Mesothelial cell of epicardium (in vitro differentiated cells): ENCODE measurements at places on chromosomes 12 and 14. TPM values are rescaled to one million over a fixed set of nuclear protein-coding genes. Genes with fewer than 3 reads are reported as not detected.

Gene KRT1
- total RNA-seq, result not detected in 3 replicates

GRCh38 chr12:42946871-42947381 is 357.4 kb upstream of the PRICKLE1 start:
- H3K4me1 ChIP-seq, result no peaks in the 10 kb centered on the region
- peaks cover 13% of the 10 kb centered on the region for H3K36me3 ChIP-seq
- H3K4me3 ChIP-seq, result no peak overlapping the region
- H3K27me3 ChIP-seq, result no peaks in the 10 kb centered on the region
- no peak for DNase-seq

DNA sequence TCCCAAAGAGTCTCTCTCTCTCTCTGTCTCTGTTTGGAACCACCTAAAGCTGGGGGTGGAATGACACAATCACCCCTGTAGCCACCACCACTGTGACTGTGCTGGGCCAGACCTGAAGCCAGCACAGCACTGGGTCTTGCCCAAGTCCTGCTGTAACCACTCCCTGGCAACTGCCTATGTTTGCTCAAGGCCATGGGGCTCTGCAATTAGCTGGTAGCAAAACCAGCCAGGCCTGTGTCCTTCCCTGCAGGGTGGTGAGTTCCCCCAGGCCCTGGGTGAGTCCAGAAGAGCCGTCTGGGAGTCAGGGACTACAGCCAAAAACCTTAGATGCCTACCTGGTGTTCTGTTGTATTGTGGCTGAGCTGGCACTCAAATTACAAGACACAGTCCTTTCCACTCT is 50.8 kb downstream of the DGLUCY start:
- no peak overlapping the region for H3K27ac ChIP-seq
- no peaks in the 10 kb centered on the region for H3K4me1 ChIP-seq
- H3K27me3 ChIP-seq, result no peaks in the 10 kb centered on the region
- peaks cover 51% of the 10 kb centered on the region for H3K36me3 ChIP-seq

DNA sequence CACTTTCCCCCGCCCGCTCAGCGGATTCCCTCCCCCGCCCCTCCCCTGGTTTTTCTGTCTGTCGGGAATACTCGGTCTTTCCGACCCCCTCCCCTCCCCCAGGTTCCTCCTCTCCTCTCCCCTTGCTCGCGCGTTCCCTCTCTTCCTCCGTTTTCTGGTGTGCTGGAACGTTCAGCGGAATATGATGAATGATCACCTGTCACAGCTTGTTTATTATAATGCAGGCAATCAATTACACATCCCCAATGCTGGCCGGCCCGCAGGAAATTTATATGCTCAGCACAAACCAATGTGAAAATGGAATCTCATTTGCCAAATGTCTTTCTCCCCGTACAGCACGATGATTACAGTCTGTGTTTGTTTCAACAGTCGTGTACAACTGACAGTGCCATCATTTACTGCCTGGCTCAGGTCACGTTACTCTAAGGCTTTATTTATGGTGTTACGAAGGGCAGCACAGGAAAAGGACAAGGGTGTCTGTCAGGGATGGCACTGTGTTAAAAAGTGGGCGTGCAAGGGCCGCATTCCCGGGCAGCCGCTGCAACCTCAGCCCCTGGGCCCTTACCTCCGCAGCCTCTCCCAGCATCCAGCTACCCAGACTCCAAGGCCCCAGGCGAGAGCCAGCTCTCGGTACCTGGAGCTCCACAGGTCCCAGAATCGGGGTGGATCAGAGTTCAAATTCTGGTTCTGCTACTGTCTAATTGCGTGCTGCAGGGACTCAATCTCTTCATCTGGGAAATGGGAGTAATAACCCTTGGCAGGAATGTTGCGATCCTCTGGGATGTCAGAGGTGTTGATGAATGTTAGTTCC is 24.7 kb upstream of the MAP1LC3B2 start:
- H3K27me3 ChIP-seq, result no peaks in the 10 kb centered on the region
- H3K4me1 ChIP-seq, result peaks cover 30% of the 10 kb centered on the region
- H3K4me3 ChIP-seq, result peak overlapping the region; percentile 70
- H3K36me3 ChIP-seq, result no peaks in the 10 kb centered on the region

- H3K36me3 ChIP-seq, result no peaks in the 10 kb centered on the region
- H3K4me3 ChIP-seq, result no peak overlapping the region
- DNase-seq, result no peak
These were observed 147.1 kb downstream of the PHLDA1 start for GRCh38 chr12:75884465-75884985.

Gene KRT75
- total RNA-seq, result not detected in 3 replicates

DNA sequence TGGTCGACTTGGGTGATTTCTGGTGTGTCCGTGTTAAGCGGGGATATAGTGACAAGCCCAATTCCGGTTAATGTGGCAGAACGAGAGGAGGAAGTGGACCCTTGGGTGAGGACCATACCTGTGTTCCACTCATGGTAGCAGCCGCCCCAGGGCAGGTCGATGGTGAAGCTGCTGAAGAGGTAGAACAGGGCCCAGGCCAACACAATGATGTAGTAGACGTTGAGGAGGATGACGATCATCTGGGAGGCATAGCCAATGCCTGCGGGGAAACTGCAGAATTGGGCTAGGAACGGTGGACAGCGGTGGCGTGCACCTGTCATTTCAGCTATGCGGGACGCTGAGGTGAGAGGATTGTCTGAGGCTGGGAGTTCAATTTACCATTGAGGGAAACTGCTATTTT is 20.1 kb downstream of the SLC6A13 start:
- H3K27ac ChIP-seq, result no peak overlapping the region
- peak; percentile 29 for DNase-seq
- no peaks in the 10 kb centered on the region for H3K4me1 ChIP-seq
- no peak overlapping the region for H3K4me3 ChIP-seq
- H3K27me3 ChIP-seq, result peaks cover 21% of the 10 kb centered on the region
- H3K36me3 ChIP-seq, result peaks cover 2% of the 10 kb centered on the region

GRCh38 chr12:120115692-120116440 is 687 bp downstream of the RAB35 start:
- H3K27me3 ChIP-seq, result no peaks in the 10 kb centered on the region
- DNase-seq, result no peak
- H3K27ac ChIP-seq, result peak overlapping the region; percentile 88
- H3K36me3 ChIP-seq, result peaks cover 6% of the 10 kb centered on the region

- H3K27ac ChIP-seq, result peak overlapping the region; percentile 71
- no peaks in the 10 kb centered on the region for H3K36me3 ChIP-seq
- no peaks in the 10 kb centered on the region for H3K27me3 ChIP-seq
- H3K4me1 ChIP-seq, result peaks cover 33% of the 10 kb centered on the region
- no peak for DNase-seq
- peak overlapping the region; percentile 8 for H3K4me3 ChIP-seq
These were observed 4.9 kb upstream of the MRPL52 start for GRCh38 chr14:22824711-22825359.

DNA sequence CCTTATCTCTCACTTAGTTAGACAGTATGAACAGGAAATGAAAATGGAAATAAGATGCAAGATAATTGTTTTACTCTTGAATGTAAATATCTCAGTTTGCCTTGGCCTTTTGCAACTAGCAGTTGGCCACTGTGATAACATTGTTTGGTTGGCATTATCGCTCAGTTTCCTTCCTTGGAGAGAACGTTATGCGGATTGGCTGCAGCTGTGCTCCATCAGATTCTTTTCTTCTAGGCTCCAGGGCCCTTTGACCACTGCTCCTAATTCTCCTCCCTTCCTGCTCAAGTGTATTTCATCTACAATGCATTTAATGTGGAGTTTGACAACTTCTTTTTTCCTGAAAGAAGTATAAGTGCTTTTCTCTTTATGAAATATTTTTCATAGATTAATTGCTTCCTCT is 284.2 kb downstream of the ADAMTS20 start:
- DNase-seq, result no peak
- H3K27me3 ChIP-seq, result no peaks in the 10 kb centered on the region
- peaks cover 18% of the 10 kb centered on the region for H3K4me1 ChIP-seq
- H3K36me3 ChIP-seq, result peaks cover 2% of the 10 kb centered on the region

- H3K4me3 ChIP-seq, result no peak overlapping the region
- peak overlapping the region; percentile 84 for H3K27ac ChIP-seq
- DNase-seq, result no peak
- H3K27me3 ChIP-seq, result no peaks in the 10 kb centered on the region
- H3K4me1 ChIP-seq, result peaks cover 26% of the 10 kb centered on the region
- H3K36me3 ChIP-seq, result no peaks in the 10 kb centered on the region
These were observed 7.8 kb upstream of the TBPL2 start for GRCh38 chr14:55448141-55448614.

Gene DPPA3
- total RNA-seq, result 0.71 to 0.81 TPM in 2 of 3 replicates, not detected in the other

- H3K36me3 ChIP-seq, result no peaks in the 10 kb centered on the region
- H3K4me1 ChIP-seq, result no peaks in the 10 kb centered on the region
- no peak overlapping the region for H3K27ac ChIP-seq
- no peak overlapping the region for H3K4me3 ChIP-seq
These were observed 101.9 kb downstream of the SLC8A3 start for GRCh38 chr14:70086685-70087379.

DNA sequence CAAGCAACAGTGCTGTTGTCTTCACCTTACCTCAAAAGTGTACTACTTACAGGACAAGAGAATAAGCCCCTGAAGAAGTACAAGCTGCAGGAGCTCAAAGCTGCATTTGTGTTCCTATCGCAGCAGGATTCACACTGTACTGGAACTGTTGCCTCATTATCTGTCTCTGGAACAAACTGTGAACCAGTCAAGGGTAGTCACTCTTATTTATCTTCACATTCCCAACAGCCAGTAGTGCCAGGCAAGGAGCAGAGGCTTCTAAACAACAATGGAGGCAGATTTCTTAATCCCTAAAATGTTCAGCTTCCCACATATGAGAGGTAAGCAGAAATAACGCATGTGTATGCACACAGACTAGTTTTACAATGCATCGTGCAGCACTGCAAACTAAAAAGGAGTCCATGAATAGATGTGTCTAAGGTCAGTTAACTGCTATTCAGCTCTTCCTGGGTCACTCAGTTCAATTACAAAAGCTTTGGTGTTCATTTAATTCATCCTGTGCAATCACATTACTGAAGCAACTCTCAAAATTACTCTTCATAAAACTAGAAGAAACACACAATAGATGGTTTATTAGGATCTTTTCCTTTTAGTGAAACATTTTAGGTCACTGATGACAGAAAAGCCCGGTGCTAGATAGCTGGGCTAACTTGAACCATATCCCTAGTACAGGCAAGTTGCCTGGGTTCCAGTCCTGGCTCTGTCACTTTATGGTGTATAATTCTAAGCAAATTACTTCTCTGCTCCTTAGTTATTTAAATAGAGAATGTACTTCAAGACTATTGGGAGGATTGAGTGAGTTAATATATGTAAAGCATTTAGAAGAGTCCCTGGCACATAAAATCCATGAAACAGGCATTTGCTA is 2.7 kb downstream of the APPL2 start:
- H3K4me3 ChIP-seq, result no peak overlapping the region
- H3K27ac ChIP-seq, result peak overlapping the region; percentile 5

DNA sequence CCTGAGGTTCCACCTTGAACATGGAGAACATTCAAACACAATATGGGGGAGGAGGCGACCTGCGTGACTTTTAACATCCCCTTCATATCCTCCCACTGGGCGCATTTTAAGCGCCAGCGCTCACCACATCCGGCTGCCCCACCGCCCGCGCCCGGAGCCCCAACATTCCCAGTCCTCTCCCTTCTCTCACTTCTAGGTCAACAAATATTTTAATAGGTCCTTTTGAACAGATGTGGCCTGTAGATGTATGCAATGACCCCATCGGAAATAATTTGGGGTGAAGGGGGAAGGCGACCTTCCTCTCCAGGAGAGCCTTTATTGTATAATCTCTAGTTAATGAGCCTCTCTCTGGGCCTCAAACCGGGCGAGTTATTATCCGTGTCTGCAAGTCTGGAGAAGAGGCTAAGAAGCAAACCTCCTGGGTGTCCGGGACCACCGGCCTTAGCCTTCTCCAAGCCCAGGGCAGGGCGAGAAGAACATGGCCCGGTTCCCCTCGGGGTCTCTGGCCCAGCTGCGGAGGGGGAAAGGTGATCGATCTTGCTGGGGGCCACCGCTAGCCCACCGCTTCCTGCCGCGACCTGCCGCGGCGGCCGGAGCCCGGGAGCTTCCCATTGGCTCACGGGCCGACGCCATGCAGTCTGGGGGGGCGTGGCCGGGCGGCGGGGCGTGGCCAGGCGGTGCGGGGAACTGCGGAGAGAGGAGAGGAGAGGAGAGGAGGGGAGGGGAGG is 83.2 kb upstream of the HMGA2 start:
- no peaks in the 10 kb centered on the region for H3K36me3 ChIP-seq
- H3K4me3 ChIP-seq, result peak overlapping the region; percentile 73
- peak overlapping the region; percentile 96 for H3K27ac ChIP-seq
- peak; percentile 94 for DNase-seq
- H3K27me3 ChIP-seq, result no peaks in the 10 kb centered on the region

Gene STXBP6
- total RNA-seq, result 14.5 to 19.2 TPM (median 16.6 TPM) in 3 replicates

Gene NPFF
- not detected in 3 replicates for total RNA-seq

Gene PDZRN4
- total RNA-seq, result 1.4 to 1.5 TPM (median 1.4 TPM) in 3 replicates

DNA sequence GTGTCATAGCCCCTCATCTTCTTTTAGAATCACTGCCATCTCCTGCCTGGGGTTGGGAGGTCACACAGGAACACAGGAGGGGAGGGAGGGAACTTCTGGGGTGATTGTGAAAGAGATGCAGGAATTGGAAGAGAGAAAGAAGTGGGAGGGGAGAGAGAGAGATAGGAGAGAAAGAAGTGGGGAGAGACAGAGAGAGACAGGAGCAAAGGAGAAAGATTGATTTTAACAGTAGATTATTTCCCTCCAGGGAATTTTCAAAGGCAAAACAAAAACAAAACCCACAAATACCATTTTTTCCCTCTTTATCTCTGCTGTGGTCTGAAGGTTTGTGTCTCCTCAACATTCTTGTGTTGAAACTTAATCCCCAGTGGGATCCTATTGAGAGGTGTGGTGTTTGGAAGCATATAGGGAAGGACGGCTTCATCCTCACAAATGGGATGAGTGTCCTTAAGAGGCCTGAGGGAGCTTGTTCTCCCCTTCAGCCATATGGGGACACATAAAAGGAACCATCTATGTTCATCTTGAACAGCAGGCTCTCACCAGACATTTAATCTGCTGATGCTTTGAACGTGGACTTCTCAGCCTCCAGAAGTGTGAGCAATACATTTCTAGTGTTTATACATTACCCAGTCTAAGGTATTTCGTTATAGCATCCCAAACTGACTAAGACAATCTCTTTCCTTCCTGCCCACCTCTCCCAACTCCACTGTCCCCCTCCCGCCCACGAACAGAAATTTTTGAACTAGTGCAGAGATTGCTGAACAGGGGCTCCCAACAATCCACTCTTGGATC is 134.9 kb upstream of the MAX start:
- peaks cover 29% of the 10 kb centered on the region for H3K4me1 ChIP-seq
- no peak overlapping the region for H3K27ac ChIP-seq
- DNase-seq, result no peak
- peaks cover 6% of the 10 kb centered on the region for H3K36me3 ChIP-seq
- H3K4me3 ChIP-seq, result no peak overlapping the region

GRCh38 chr12:94284859-94285258 is 136.5 kb downstream of the PLXNC1 start:
- no peak for DNase-seq
- H3K4me1 ChIP-seq, result peaks cover 30% of the 10 kb centered on the region
- no peaks in the 10 kb centered on the region for H3K36me3 ChIP-seq
- H3K27me3 ChIP-seq, result peaks cover 54% of the 10 kb centered on the region
- H3K4me3 ChIP-seq, result no peak overlapping the region
- H3K27ac ChIP-seq, result no peak overlapping the region

GRCh38 chr12:56129206-56129941 is 1.3 kb downstream of the ESYT1 start:
- H3K27me3 ChIP-seq, result no peaks in the 10 kb centered on the region
- H3K27ac ChIP-seq, result peak overlapping the region; percentile 97
- DNase-seq, result no peak
- H3K36me3 ChIP-seq, result peaks cover 29% of the 10 kb centered on the region
- H3K4me3 ChIP-seq, result peak overlapping the region; percentile 95
- peaks cover 31% of the 10 kb centered on the region for H3K4me1 ChIP-seq

Gene STON2
- 60.4 to 63.5 TPM (median 63.0 TPM) in 3 replicates for total RNA-seq

- H3K36me3 ChIP-seq, result peaks cover 6% of the 10 kb centered on the region
- no peaks in the 10 kb centered on the region for H3K27me3 ChIP-seq
- H3K27ac ChIP-seq, result no peak overlapping the region
- no peak overlapping the region for H3K4me3 ChIP-seq
- peaks cover 7% of the 10 kb centered on the region for H3K4me1 ChIP-seq
These were observed 103.3 kb downstream of the RBM19 start for GRCh38 chr12:113862590-113863454.

Gene C12orf60
- total RNA-seq, result 1.3 to 1.7 TPM (median 1.4 TPM) in 3 replicates

Gene DAO
- not detected in 3 replicates for total RNA-seq

Gene EGLN3
- total RNA-seq, result 8.3 to 10.5 TPM (median 9.6 TPM) in 3 replicates

Gene HSPB8
- 13.5 to 16.8 TPM (median 15.7 TPM) in 3 replicates for total RNA-seq
